ENCODE measurements at places on chromosomes 4 and X.

DNA sequence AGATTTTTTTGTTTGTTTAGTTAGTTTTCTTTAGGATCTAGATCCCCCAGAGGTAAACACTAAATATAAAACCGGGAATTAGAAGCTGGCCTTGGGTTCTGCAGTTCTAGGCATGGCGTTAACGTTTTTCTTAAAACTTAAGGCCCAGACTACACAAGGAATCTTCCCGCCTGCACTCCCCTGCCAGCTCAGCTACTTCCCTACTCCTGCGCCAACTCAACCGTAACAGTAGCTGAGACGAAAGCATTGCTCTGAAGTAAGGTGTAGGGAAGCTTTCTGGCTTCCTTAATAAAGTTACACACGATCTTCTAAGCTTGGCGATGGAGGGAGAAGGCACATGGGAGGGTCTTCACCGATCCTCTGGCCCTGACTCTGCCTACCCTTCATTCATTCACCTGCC is 37.1 kb downstream of the CPE start:
- no peak for DNase-seq

GRCh38 chr4:72842323-72842722 is 227.2 kb downstream of the COX18 start:
- no peak for DNase-seq

DNA sequence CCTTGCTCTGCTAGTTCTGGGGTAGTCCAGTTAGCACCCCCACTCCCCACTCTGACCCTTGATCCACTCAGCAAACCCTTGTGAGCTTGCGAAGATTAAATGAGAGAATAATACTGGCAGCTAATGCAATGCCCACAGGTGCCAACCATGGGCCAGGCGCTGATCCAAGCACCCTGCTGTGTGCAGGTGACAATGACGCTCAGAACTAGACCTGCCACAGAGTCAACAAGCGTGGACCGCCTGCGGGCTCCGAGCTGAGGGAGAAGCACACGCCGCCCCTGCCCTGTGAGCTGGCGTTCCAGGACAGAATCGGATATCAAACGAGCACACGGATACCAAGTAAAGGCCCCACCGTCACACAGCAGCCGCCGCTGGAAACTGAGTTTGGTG is 129.2 kb downstream of the FAM53A start:
- no peak for DNase-seq

DNA sequence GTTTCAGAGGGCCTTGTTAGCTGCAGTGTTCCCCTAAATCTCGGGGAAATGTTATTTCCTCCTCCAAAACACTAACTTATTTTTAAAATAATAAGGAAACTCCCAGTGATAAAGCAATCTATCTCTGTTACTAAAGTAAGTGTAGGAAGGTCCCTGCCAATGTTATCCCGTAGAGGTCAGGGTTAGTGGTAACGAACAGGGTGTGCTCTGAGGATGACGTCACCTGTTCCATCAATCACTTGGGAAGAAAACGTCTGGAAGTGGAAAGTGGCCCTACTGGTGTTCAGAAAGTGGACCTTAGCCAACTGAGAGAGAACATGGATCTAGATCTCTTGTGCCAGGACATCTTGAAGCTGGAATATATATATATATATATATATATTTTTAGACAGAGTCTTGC is 249.5 kb downstream of the BCOR start:
- peak; percentile 53 for DNase-seq

DNA sequence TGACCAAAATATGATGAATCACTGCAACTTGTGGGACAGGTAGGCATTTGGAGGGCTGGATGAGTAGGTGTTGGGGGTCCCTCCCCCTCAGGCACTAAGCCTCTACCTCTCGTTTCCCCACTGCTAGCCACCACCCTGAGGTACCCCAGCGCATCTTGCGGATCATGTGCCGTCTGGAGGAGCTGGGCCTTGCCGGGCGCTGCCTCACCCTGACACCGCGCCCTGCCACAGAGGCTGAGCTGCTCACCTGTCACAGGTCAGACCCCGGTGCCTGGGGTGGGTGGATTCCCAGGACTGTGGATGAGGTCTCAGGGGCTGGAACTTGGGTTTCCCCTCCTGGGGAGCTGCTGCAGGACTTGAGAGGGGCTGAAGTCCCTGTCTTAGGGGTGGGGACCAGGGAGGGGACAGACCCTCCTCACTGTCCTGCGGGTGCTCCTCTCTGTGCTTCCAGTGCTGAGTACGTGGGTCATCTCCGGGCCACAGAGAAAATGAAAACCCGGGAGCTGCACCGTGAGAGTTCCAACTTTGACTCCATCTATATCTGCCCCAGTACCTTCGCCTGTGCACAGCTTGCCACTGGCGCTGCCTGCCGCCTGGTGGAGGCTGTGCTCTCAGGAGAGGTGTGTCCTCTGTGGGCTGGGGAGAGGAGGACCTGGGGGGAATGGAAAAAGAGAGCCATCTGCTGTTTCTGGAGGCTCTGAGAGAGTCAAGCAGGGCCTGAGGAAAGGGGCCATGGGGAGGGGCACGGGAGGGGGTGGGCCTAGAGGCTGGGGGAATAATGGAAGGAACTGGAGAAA is 10.1 kb upstream of the ERAS start:
- no peak for DNase-seq

DNA sequence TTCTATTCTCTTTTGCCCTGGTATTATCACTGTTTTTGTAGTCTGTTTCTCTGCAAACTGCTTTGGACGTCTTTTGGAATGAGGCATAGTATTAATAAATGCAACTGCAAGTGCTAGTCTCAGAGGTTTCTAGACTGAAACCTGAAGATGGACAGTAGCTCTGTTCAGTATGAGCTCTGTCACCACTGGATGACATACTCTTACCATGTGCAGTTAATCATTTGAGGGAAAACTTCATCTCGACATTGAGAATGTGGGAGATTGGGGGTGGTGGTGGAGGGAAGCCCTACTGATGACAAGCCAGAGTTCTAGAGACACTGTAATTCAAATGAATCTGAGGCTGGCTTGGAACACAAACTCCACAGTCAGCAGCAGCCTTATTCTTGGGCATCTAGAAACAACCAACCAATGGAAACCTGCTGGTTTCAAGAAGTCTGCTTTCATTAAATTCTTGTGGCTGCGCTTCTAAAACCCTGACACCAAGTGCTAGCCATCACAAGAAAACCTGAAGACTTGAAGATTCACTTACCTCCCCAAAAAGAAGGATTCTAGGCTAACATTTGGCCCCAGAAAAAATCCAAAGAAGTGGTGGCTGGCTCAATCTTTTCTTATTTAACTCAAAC is 161.7 kb downstream of the RASL11B start:
- no peak for DNase-seq

DNA sequence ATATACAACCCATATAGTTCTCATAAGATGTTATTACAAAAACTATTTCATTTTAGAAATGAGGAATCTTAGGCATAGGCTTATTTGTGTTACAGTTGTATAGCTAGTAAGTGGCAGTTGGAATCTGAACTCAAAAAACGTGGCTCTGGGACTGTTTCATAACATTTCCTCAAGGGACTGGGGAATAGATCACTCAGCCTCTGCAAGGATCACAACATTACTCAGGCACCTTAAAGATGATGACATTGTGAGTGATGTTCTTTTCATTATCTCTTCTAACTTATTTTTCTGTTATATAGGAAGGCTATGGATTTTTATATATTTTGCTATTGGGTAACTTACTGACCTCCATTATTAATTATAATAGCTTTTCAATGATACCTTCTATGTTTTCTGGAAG is 774.2 kb upstream of the LCORL start:
- DNase-seq = no peak

DNA sequence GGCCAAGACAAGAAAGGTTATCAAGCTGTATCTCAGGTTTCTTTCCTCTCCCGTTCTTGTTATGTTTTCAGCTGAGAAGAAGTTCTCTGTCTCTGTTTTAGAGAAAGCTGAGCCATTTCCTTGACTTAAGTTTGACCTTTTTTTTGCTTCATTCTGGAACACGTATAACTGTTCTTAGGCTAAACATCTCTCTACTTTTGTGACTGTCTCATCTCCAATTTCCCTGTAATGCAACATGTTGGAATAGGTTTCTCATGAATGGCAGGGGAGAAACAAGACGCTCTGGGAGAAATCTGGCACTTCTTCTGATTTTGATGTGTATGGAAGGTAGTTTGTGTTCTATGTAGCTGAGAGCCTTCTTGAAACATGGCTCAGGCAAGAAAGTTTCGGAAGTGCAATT is 36.2 kb upstream of the SFRP2 start:
- no peak for DNase-seq

DNA sequence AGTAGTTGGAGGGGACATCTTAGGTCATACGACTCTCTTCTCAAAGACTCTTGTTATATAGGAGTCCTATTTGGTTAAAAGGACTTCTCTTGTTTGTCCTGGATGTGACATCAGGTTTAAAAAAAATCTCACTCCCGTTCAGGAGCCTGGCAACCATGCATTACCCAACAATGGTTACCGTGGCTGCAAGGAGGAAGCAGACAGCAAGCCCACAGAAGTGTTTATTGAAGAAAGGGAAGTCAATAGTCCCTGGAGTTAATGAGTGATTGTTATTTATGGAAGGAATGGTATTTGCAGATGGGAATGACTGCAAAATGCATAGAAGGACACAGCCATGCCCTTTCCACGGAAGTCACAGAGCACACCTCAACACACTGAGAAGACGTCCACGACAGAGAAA is 75.9 kb upstream of the ENPP6 start:
- no peak for DNase-seq

DNA sequence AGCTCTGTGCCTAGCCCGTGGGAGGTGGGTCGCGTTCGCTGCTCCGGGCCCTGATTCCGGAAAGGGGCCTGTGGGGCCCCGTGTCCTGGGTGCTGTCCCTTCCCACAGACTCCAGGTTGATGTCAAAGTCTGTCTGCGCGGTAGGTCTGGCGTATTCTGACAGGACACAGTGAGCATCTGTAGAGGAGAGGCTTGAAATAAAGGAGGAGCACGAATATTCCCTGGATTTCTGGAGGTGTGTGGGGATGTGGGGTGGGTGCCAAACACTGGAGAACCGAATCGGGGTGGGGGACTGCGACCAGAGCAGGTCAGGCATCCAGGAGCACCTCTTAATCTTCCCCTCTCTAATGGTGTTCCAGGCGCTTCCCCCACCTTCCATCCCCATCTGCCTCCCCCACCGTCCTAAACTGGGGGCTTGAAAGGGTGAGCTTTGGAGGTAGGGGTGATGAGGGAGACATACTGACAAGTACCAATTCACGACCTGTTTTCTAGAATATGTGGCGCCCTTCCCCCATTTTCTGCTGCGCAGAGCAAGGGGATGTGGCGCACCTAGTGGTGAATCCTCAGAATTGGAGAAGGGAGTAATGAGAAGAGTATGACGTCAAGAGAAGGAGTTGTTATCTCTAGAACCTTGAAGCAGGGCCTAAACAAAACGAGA is 877 bp downstream of the GPRASP1 start:
- DNase-seq = no peak

DNA sequence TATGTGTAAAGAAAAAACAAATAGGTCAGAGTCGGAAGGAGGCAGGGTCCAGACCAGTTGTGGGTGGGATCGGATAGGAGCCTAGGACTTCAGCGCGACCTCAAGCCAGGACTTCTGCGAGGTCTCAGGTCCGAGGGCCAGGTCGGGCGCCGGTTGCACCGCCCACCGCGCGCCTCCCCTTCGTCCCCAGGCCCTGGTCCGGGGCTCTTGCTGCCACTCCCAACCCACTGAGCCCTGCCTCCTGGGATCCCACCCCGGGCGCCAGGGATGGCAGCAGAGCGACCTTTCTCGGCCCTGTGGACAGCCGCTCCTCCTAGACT is 12.3 kb downstream of the PITX2 start:
- DNase-seq = no peak
